ENCODE measurements at places on chromosomes 2 and 18.

DNA sequence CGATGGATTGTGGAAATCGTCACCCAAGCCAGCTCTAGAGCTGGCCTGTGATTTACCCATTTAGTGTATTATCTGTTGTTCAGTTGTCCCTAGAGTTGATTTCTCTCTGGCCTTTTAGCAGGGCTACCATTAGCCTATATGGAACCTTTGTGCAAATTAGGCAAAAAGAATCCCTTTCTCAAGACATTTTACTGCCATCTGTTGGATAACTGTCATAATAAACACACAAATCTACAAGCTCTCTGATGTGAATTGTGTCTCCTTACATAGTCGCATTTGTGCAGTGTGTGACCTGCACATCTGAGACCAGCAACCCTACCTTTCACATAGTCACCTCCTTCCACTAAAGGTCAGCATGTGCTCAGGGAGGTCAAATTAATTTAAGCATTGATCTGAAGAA, 34.0 kb downstream of the LOXHD1 start:
- no peak for DNase-seq

GRCh38 chr2:84855731-84856130, 25.2 kb downstream of the TRABD2A start:
- DNase-seq, result no peak

GRCh38 chr2:173401716-173402326, 47.1 kb downstream of the CDCA7 start:
- DNase-seq, result no peak

DNA sequence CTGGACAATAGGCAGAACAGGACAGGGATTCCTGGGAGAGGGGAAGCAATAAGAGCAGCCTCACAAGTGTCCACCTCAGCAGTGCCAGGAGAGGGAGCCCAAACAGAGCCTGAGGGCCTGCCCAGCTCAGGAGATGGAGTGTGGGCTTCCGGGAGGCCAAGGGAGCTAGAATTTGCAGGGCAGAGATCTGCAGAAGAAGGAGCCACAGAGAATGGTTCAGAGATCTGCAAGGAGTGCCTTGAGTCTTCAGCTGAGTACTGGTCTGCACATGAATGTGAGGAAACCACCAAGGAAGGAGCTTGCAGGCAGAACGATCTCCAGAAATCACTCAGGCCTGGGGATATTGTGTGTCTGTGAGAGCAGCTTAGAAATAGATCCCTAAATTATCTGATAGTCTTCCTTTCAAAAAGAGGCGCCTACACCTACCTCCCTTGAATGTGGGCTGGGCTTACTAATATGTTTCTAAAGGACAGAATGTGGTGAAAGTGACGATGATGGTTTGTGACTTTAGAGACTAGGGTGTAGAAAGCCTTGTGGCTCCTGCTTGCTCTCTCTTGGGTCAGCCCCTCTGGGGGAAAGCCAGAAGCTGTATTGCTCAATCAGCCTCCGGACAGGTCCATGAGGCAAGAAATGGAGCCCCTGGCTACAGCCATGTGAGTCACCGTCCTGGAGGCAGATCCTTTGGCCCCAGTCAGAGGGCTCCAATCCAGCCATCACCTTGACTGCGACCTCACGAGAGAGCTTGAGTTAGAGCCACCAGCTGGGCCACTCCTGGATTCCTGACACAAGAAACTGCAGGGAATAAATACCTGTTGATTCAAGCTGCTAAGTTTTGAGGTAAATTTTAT, 7.6 kb upstream of the LPIN1 start:
- no peak for DNase-seq

Measured in NCI-H2029 treated with DMSO at 0.1 percent for 48 hours (cell line).